Neural crest cell (in vitro differentiated cells): ENCODE measurements at places on chromosomes 6 and 20. TPM values are rescaled to one million over a fixed set of nuclear protein-coding genes. Genes with fewer than 3 reads are reported as not detected.

Gene RIMS1
- 4.5 and 5.3 TPM in 2 replicates for total RNA-seq

Gene WFDC5
- total RNA-seq, result not detected in 2 replicates

Gene HEY2
- total RNA-seq, result 10.8 and 11.6 TPM in 2 replicates

Gene EYA4
- total RNA-seq, result 0.86 and 1.6 TPM in 2 replicates

Gene SPATA2
- 10.3 and 10.5 TPM in 2 replicates for total RNA-seq

Gene ABHD12
- 51.3 and 51.6 TPM in 2 replicates for total RNA-seq

GRCh38 chr20:54090230-54091119 is 20.1 kb upstream of the BCAS1 start:
- no peak for DNase-seq

GRCh38 chr6:89805814-89806371 is 13.7 kb downstream of the MDN1 start:
- DNase-seq, result no peak

DNA sequence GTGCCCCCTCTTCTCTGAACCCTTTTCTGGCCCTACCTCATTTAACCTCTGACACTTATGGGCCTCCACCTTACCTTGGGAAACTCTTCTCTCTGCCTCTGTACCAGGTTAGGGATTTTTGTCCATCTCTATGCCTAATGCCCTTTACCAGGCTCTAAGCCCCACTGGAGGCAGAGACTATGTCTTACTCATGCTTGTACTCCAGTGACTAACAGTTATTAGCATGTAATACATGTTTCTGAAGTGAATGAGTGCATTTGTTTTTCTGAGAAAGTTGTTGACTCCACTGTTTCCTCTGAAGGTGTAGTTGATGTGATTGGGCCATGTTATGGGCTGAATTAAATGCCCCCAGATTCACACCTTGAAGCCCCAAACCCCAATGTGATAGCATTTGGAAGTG is 234.3 kb downstream of the PACRG start:
- no peak for DNase-seq

DNA sequence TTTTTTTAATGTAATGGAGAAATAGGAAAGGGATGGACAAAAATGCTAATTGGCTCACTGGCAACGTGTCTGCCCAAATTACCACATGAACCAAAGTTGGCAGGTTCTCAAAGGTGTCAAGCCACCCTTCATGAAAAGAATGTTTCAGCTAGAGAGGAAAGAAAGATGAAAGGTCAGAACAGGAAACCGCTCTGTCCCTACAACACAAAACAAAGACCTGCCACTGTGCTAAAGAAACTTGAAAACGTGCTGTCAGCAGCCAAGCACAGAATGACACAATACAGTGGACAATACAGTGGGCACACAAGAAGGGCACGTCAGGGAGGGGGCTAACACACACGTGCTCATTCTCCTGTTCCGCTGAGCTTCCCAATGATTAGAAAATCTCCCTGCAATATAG is 4.9 kb downstream of the PREP start:
- DNase-seq, result no peak

DNA sequence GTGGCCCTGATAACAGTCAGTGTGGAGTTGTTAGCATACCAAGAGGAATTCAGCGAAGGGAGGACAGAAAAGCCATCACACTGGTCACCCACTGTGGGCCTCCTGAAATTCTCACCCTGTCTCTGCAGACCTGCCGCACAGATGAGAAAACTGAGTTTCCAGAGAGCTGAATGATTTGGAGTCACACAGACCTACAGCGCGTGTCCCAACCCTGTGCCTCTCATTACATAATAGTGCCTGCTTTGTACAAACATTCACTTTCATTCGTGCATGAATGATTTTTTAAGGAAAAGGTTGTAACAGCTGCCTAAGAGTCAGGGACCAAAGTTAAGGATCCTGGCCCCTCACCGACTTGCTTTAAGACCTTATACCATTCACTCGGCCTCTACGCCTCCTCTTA is 62.7 kb downstream of the THBS2 start:
- no peak for DNase-seq
